Left lung (tissue), 14 donors: ENCODE measurements at places on chromosomes 7 and 10. TPM values are rescaled to one million over a fixed set of nuclear protein-coding genes. Genes with fewer than 3 reads are reported as not detected.

PDE6C gene
- 1.8 TPM for polyA plus RNA-seq

ADRA2A gene
- polyA plus RNA-seq: 0.52 TPM

ITPRID1 gene
- polyA plus RNA-seq: not detected

PRPS1L1 gene
- not detected for polyA plus RNA-seq

ALOX5 gene
- 1.8 TPM for polyA plus RNA-seq

TMEM225B gene
- polyA plus RNA-seq: 1.6 TPM

ST8SIA6 gene
- 7.7 TPM for polyA plus RNA-seq

LOXL4 gene
- 5.2 TPM for polyA plus RNA-seq

MET gene
- 25.1 TPM for polyA plus RNA-seq

DNA sequence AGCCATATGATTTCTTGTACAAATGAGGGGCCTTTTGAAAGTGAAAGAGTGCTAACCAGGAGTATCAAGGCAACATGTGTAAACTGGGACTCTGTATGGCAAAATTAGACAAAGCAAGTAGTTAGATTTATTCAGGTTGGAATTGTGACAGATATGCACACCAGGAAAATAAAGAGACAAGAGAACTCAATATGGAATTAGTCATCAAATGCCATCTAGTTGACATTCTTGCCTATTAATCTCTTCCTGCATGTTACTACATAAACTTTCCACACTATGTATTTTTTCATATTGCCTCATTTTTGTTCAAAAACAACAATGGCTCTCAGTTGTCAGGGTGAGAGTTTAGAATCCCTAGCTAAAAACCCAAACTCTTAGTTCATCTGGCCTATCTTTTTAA, 799.0 kb downstream of the NRG3 start:
- DNase-seq: no peak

DNA sequence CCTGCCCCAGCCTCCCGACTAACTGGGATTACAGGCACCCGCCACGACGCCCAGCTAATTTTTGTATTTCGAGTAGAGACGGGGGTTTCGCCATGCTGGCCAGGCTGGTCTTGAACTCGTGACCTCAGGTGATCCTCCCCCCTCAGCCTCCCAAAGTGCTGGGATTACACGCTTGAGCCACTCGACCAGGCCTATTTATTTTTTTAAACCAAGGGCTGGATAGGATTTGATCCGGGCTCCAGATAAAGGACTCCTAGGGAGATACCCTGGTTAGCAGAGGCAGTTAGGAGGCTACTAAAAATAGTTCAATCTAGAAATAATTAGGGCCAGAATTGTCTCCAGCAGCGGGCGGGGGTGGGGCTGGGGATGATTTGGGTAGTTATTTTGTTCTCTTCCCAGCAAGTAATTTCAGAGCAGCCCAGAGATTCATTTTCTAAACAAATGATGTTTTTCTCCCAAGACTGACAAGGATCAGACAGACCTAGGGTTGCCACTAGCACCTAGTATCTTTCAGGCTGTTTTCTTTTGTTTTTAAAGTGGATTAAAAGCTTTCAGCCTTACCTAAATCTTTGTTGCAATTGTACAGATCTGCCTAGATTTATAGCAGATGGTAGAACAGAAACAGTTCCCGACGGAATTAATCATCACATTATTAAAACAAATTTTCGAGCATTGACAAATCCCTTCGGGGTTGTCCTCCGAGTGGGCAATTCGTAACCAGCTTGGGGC, 859 bp upstream of the SMC3 start:
- no peak for DNase-seq

- no peak for DNase-seq
These were observed 193.2 kb downstream of the ELMO1 start for GRCh38 chr7:37255327-37255944.

DNA sequence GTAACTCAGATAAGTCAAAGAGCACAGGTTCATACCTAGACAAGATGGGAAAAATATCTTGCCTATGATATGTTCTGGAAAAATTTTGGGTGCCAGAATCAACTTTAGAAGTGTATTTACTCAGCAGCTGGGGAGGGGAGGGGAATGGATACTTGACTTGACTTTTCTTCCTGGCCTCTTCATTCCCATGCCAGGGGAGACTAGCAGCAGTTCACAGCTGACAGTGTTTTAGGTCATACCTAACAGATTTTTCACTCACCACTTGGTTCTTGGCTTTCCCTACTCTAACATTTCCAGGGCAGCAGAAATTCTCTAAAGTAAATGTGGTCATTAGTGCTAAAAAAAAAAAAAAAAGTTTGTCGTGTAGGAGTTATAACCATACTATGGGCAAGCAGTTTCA, 46.3 kb downstream of the TAS2R16 start:
- DNase-seq: no peak

GRCh38 chr10:84395581-84395980, 67.2 kb downstream of the CCSER2 start:
- no peak for DNase-seq

- DNase-seq: no peak
These were observed 34.8 kb upstream of the HNRNPH3 start for GRCh38 chr10:68296843-68297663.

DNA sequence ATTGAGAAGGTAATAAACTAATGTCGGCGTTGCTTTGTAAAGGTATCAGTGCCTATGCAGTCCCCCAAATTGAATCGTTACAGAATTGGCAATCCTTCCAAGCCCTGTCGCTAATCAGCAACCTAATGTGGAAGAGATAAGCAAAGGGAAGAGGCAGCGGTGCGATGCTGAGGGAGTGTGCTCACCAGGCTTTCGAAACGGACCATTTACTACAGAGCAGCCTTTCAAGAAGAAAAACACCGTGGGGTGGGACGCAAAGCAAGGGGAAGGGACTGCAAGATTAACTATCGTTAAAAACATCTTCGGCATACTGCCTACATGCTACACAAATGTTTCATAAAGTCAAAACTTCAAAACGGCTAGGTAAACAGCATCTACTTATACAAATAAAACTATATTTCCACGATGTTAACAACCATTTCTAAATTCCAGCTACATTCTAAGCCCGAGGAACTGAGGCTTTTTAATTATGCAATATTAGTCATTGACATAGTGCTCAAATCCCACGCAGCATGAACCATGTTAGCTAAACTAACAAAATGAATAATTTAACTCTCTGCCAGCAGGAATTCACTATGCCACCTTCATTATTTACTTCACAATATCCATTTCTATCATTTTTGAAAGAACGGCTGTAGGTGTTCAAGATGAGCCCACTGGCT, 85.2 kb downstream of the CHCHD3 start:
- no peak for DNase-seq

GRCh38 chr7:64867863-64868440, 35.1 kb upstream of the ZNF273 start:
- no peak for DNase-seq

GRCh38 chr7:17307969-17308648, 9.7 kb downstream of the AHR start:
- DNase-seq: no peak

DNA sequence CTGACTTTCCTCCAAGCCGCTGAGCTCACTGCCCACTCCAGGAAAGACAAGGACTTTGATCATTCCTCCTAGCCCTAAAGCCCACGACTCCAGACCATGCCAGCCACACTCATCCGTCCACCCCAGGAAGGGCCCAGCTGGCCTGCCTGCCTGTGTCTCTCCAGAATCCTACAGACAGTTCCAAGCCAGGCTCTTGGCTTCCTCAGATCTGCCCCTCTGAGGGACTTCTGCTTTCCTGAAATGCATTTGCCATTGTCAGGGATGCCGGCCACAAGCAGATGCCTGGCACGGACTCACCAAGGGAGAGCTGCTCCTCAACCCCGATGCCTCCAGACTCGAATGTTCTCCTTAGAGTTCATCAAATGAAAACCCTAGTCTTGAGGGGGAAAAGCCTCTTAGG, 155.8 kb downstream of the OAT start:
- peak; percentile 31 for DNase-seq

GRCh38 chr7:151006590-151007300, 15.9 kb downstream of the NOS3 start:
- no peak for DNase-seq

DNA sequence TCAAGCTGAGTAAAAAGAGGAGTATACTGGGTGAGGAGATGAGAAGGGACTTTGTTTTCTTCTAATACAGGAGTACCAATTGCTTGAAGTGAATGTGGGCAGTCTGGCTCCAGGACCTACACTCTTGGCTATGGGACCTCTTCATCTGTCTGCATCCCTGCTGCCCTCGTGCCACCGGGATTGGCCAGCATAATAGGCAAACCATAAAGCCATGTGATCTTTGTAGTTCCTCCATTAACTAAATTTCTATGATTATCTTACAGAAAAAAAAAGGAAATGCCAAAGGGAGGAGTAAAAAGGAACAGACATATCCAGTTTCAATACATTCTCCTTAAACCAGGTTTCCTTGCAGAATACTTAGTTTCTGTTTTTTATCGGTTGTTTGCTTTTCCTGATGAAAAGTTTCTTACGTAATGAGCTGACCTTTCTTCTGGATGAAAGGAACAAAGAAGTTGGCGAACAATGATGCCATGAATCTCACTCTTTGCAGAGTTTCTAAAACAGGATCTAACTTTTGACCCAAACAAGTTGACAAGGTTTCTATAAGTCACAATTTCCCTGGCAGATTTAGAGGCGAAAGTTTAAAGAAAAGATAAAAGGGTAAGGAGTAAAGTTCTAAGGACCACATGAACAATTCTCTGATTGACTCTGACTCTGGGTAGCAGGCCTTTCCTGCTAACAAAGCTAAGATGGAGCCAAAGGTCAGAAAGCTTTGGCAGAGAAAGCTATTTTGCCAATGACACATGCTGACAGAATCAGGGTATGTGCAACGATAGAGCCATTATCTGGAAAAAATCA, 54.1 kb downstream of the LAMB1 start:
- no peak for DNase-seq

DNA sequence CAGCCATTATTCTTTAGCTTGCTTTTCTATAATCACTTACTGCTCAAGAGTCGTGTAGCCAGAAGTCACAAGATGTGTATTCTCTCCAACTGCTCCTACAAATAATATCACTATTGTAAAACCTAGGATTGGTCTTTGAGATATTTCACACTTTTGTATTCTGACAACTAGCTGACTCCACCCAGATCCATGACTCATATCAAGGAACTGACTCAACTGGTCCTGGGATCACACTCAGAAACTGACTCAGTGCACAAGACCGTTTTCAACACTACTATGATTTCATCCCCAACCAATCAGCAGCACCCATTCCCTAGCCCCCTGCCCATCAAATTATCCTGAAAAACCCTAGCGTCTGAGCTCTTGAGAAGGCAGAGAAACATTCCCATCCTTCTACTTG, 56.5 kb upstream of the ORC5 start:
- no peak for DNase-seq

GRCh38 chr7:158192956-158193355, 394.7 kb downstream of the PTPRN2 start:
- DNase-seq: no peak

DNA sequence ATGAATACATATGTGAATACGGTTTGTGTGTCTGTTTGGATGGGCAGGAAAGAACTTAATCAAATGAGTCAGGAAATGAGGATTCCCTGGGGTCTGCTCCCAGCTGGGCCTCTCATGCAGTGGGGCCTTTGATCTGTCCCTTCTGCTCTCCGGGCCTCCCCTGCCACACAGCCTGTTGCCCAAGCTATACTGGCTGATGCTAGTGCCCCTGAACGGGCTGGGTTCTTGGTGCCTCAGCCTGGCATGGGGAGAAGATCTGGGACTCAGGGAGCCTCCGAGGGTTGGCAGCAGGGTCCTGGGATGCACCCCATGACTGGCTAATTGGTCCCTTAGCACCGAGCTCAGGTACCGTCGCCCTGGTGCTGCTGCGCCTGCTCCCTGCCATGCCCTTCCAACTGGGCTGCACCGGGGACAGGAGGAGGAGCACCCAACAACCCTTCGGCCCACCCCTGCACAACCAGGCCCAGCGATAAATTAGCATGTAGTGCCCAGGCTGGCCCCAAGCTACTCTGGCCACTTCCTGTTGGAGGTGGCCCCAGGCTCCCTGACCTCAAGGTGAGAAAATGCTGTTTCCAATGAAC, 59.9 kb upstream of the DUSP5 start:
- peak; percentile 27 for DNase-seq

DNA sequence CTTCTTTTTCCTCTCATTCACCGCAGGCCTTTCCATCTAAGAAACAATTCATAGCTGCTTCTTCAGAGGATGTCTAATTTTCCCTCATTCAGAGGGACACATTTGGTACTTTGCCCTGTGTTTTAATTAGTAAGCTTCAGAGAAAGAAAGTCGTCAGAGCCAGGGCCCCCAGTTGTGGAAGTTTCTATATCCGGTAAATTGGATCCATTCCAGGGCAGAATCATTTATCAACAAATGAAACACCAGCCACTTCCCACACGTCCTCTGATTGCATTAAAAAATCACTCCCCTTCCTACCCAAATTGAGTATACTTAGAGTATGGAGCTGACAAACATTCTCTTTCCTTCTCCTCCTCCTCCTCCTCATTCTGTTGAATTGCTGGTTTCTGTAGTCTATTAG, 205.8 kb upstream of the HDAC9 start:
- no peak for DNase-seq

GRCh38 chr7:105137898-105138297, 123.9 kb downstream of the KMT2E start:
- DNase-seq: no peak

DNA sequence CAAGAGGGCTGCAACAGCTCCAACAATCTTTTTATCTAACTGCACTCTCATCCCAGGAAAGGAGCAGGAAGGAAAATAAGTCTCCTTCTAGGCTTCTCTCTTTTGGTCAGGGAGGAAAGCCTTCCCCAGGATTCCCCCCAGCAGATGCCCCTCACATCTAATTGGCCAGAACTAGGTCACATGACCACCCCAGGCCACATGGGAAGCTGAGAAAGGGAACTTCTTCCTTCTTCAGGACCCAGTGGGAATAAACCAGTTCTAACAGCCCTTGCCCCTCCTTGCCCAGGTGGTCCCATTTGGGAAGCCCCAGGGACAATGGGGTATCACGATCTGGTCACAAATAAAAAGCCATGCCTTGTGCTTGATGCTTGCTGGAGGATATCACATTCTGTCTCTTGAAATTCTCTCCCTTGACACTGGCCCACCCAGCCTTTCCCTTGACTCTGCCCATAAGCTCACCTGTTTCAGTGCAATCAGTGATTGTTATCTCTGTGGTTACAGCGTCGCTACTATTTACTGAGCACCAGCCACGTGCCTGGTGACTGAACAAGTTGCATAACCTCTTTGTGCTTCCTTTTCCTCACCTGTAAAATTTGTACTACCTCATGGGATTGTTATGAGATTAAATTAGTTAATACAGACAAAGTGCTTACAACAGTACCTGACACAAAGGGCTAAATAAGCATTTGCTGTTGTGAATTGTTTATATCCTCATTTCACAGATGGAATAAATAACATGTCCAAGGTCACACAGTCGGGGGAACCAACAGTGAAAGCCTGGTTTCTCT, 9.0 kb upstream of the TACR2 start:
- DNase-seq: no peak
